ENCODE measurements at places on chromosomes 5 and 9. TPM values are rescaled to one million over a fixed set of nuclear protein-coding genes. Genes with fewer than 3 reads are reported as not detected.

DNA sequence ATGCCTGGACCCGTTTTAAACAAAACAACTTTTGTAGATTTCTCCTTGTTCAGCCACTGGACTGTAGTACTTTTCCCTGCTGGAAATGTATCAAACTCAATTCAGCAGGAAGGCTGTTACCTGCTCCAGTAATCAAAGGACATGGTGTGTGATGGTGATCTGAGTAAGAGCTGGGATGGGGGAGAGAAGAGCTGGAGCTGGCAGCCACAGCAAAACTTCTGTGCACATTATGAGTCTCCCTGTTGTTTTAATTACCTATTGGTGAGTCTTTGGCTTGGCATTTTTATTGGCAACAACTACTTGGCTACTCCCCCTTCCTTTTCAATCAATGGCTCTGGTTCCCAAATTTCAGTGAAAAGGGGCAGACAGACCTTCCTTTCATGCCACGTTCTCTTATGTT is 9.7 kb downstream of the NREP start:
- peaks cover 9% of the 10 kb centered on the region for H3K36me3 ChIP-seq
- DNase-seq, result no peak
- no peaks in the 10 kb centered on the region for H3K27me3 ChIP-seq
- H3K4me1 ChIP-seq, result no peaks in the 10 kb centered on the region
- H3K4me3 ChIP-seq, result no peak overlapping the region
- H3K27ac ChIP-seq, result no peak overlapping the region

COL23A1 gene
- total RNA-seq, result 5.9 TPM

DNA sequence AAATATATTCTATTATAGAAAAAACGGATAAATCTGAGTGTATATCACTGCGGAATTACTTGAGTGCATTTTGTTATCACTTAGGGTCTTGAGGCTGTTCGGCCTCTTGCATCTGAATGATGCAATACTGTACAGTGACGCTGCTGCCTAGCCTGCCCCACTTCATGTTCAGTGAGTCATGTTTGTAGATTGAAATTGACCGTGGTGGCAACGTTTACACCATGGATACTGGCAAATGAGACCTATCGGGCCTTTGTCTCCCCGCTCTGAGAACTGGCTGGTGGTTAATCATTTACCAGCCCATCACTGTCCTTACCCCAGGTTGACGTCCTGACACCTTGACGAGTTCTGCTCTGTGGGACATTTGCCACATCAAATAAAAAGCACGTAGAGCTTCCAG is 510.1 kb upstream of the ADAMTS16 start:
- peaks cover 2% of the 10 kb centered on the region for H3K4me1 ChIP-seq
- DNase-seq, result no peak
- no peak overlapping the region for H3K4me3 ChIP-seq
- no peaks in the 10 kb centered on the region for H3K27me3 ChIP-seq
- no peak overlapping the region for H3K27ac ChIP-seq

DNA sequence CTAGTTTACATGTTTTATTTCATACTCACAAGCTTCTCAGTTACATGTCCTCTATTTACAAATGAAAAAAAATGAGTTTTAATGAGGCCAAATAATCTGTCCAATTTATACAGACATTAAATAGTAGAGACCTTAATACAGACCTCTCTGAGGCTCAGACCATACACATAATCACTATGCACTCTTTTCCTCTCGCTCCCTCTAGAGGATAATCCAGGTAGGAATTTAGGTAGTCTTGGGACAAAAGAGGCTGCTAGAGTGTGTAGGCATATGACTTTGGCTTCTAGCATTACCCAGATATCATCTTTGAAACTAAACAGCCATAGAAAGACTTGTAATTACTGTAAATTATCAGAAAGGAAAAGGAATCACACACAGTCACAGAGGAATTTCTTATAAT is 444.7 kb downstream of the HINT1 start:
- no peaks in the 10 kb centered on the region for H3K4me1 ChIP-seq
- no peak overlapping the region for H3K27ac ChIP-seq
- no peak for DNase-seq
- no peak overlapping the region for H3K4me3 ChIP-seq
- no peaks in the 10 kb centered on the region for H3K36me3 ChIP-seq
- H3K27me3 ChIP-seq, result no peaks in the 10 kb centered on the region

C5orf15 gene
- total RNA-seq, result 33.3 TPM

ANKRD31 gene
- 0.27 TPM for total RNA-seq

GRCh38 chr9:121283856-121284732 is 16.1 kb downstream of the GSN start:
- no peak overlapping the region for H3K4me3 ChIP-seq
- DNase-seq, result no peak
- peaks cover 83% of the 10 kb centered on the region for H3K27me3 ChIP-seq

DNA sequence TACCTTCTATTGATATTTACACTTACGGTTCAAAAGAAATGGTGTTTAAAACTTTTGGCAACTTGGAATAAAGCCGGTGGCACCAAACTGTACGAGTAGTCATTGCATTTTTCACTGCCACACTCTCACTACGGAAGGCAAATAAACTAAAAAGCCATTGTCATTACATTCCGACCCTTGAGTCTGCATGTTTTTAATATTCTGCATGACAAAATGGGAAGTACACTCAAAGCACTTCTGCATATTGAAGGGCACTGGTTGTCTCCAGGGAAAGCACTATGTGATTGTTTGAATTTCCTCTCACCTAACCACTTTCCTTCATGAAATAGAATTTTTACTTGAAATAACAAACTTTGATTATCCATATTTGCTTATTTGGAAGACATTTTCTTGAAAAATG is 426.3 kb downstream of the CETN3 start:
- H3K4me3 ChIP-seq, result no peak overlapping the region
- no peaks in the 10 kb centered on the region for H3K36me3 ChIP-seq
- H3K27me3 ChIP-seq, result no peaks in the 10 kb centered on the region
- no peak overlapping the region for H3K27ac ChIP-seq
- H3K4me1 ChIP-seq, result peaks cover 5% of the 10 kb centered on the region

DNA sequence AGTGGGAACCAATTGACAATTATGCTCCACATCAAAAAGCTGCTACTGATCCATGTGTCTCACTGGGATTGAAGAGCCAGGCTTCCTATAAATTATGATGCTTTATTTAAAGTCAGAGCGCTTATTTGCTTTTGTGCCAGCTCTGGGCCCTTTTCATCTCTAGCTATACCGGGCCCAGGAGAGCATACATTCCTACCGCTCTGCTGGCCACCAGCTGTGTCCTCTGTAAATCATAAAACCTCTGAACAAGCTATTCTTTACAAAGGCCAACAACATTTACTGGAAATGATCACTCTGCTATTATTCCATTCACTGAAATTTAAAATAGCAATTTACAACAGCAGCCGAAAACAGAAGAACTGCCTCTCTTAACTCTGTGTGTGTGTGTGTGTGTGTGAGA is 86.6 kb downstream of the ZNF608 start:
- H3K4me3 ChIP-seq, result no peak overlapping the region
- H3K36me3 ChIP-seq, result no peaks in the 10 kb centered on the region
- 0 out of 2 replicates have a peak overlapping the region, but pooled peaks have one; percentile 9 for H3K27ac ChIP-seq

DNA sequence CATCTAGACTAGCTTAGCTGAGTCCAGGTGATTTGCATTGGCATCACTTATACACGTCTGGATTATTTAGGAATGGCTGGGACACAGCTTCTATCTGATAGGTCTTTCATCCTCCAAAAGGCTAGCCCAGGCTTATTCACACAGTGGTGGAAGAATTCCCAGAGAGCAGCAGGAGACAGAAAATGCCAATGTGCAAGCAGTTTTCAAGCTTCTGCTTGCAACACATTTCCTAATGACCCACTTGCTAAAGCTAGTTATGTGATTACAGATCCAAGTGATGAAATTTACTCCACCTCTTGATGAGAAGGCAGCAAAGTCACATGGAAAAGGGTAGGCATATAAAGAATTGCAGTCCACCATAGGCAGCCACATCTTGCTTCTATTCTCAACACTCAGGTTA is 44.2 kb upstream of the MAST4 start:
- no peak overlapping the region for H3K27ac ChIP-seq
- H3K4me3 ChIP-seq, result no peak overlapping the region
- no peaks in the 10 kb centered on the region for H3K36me3 ChIP-seq
- DNase-seq, result no peak
- no peaks in the 10 kb centered on the region for H3K27me3 ChIP-seq

GHR gene
- 0.19 TPM for total RNA-seq

DNA sequence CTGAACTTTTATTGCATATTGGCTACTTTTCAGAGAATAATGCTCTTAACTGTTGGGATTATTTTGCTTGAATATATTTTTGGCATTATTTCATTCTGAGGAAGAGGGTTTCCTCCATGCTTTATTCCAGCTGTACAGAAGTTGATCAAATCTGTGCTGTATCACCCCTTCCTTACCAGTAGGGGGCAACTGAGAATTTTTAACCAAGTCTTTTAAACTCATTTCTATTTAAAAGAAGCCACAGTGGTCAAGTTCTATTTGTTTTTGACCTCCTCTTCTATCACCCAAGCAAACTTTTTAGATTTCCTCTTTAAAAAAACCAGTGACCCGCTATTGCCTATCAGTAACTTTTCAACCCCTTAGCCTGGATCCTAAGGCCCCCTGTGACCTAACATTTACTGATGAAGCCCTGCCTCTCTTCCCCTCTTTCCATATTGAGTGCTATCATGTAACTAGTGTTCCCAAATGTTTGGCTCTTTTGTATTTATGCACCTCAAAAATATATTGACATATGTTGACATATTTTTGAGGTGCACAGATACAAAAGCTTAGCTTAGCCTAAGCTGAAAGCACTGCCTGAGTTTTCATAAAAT is 80.6 kb downstream of the FBXO4 start:
- H3K4me3 ChIP-seq, result no peak overlapping the region
- no peak overlapping the region for H3K27ac ChIP-seq
- H3K36me3 ChIP-seq, result no peaks in the 10 kb centered on the region

PTGER4 gene
- total RNA-seq, result 1.9 TPM
